ENCODE measurements at places on chromosomes 3 and 15. TPM values are rescaled to one million over a fixed set of nuclear protein-coding genes. Genes with fewer than 3 reads are reported as not detected.

The ANAPC13 gene
- 56.0 TPM for total RNA-seq

The PLSCR4 gene
- total RNA-seq, result 62.2 TPM

The PRR20G gene
- total RNA-seq, result not detected

GRCh38 chr3:122025296-122025695 is 3.2 kb upstream of the ILDR1 start:
- DNase-seq, result no peak

- DNase-seq, result no peak
Measured at GRCh38 chr3:135081856-135082434, 286.9 kb downstream of the EPHB1 start.

The MORC1 gene
- total RNA-seq, result not detected

GRCh38 chr3:153829606-153830170 is 291.5 kb upstream of the ARHGEF26 start:
- DNase-seq, result no peak

- DNase-seq, result no peak
Measured at GRCh38 chr3:174441588-174442301, 417.4 kb upstream of the NAALADL2 start.

- no peak for DNase-seq
Measured at GRCh38 chr15:96687388-96688107, 357.0 kb downstream of the NR2F2 start.

The SMAD6 gene
- total RNA-seq, result 7.6 TPM

GRCh38 chr15:34837246-34838016 is 42.1 kb upstream of the ACTC1 start:
- DNase-seq, result no peak

The PCSK6 gene
- 18.0 TPM for total RNA-seq

The FURIN gene
- total RNA-seq, result 34.5 TPM

The SENP8 gene
- 4.4 TPM for total RNA-seq

GRCh38 chr3:7000501-7000900 is 139.6 kb downstream of the GRM7 start:
- DNase-seq, result no peak

DNA sequence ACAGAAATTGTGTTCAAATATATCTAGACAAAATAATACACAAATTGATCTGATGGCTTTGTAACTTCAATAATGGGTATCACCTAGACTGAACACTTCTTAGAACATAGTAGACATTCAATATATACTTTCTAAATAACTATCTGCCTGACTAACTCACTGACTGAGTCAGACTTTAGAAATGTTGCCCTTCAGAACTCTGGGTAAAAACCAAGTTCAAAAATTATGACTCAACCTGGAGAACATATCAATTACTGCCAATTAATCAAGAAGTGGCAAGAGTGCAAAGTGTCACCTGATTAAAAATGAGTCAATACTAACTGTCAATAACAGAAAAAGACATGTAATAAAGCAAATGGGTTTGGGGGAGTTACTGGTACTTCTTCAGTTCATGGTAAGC is 144.6 kb upstream of the TMCO5A start:
- no peak for DNase-seq

The IGSF10 gene
- total RNA-seq, result 14.4 TPM

The THSD4 gene
- total RNA-seq, result 41.3 TPM

The SLC12A8 gene
- total RNA-seq, result 0.48 TPM

The CATSPER2 gene
- total RNA-seq, result 6.6 TPM

- DNase-seq, result no peak
Measured at GRCh38 chr3:172133838-172134237, 94.5 kb downstream of the FNDC3B start.

The LARP6 gene
- 40.0 TPM for total RNA-seq

The PLOD2 gene
- total RNA-seq, result 33.2 TPM

DNA sequence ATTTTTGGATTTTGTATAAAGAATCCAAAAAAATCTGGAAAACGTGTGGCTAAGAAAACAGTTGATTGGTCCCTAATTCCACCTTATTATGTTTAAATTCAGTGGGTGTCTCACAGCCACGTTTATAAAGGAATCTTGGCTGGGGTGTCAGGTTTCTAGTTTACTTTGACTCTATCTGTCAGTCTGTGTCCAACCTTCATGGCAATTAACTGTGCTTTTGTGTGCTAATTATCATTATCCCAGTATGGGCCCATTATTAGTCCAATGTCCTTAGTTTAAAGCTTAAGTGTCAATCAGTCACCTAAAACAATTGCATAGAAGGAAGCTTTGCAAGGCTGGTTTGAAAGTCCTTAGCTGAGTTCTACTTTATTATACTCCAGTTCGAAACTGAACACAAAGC is 3.7 kb upstream of the CNTN4 start:
- DNase-seq, result no peak

The RPP25 gene
- total RNA-seq, result 13.1 TPM

- DNase-seq, result no peak
Measured at GRCh38 chr3:192307631-192308030, 419.7 kb downstream of the FGF12 start.

- no peak for DNase-seq
Measured at GRCh38 chr15:75732177-75732808, 19.6 kb upstream of the CSPG4 start.

The GOLGA6A gene
- 1.0 TPM for total RNA-seq

DNA sequence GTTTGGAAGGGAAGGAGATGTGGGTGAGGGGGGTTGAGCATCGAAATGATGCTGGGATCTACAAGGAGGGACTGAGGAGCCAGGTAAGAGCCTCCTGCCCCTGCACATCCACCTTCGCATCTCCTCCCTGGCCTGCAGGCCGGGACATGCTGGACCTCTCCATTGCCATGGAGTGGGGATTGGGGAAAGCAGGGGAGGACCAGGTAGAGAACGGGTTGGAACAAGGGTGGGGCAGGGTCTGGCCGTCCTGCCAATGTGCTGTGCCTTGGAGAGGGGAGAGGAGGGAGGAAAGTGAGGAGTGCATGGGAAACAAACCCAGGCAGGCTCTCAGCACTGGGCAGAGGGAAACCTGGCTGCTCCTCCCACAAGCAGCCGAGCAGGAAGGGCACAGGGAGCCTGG is 10.6 kb downstream of the PLA2G4B start:
- no peak for DNase-seq

Data from breast epithelium (tissue), 4 donors.